A172 (cell line): ENCODE measurements at places on chromosomes 2 and 18.

DNA sequence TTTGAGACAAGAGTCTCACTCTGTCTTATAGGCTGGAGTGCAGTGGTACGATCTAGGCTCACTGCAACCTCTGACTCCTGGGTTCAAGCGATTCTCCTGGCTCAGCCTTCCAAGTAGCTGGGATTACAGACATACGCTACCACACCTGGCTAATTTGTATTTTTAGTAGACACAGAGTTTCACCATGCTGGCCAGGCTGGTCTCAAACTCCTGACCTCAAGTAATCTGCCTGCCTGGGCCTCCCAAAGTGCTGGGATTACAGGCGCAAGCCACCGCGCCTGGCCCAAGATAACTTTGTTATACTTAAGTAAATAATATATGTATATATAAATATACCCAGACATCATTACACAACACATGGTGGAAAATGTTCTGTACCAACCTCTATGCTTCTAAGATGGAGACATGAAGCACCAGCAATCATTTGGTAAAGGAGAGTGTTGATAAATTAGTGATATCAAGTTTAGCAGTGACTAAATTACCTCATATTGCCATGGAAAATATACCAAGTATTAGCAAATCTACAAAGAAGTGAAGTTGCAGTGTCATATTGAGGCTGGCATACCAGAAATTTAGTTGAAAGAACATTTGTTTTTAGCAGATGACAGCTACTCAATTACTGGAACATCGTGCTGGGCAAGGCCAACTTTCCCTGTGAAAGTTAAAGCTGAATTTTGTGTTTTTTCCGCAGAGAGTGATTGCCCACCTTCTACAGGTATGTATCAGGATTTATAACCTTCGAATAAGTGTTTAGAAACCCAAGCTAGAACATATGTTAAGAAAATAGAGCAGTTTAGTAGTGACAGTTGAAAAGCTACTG, 177.7 kb downstream of the MYCN start:
- DNase-seq = no peak

GRCh38 chr18:11937874-11938478, 29.9 kb upstream of the MPPE1 start:
- peak; percentile 53 for DNase-seq

DNA sequence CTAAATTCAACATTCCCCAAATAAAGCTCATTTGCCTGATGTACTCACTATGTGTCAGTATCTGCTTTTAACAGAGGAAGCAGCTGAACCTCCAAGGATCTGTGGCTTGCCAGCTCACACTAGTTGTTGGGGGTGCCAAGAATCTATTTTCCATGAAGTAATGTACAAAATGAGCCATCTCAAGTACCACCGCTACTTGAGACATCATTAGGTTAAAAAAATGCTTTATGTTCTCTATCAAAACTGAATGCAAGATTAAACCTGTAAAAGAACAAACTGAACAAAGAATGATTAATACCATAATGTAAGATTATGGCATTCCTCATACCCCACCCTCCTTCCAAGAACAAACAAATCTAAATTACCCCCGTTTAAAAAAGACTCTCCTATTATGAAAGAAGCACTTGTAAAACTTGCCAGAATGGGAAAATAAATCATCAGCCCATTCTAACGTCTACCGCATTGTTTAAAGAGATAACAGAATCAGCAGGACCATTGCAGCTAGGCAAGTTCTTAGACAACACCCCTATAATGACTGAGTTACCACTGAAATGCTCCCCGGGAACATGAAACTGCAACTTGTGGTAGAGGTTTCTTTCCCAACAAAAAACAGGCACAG, 471.6 kb downstream of the DLGAP1 start:
- peak; percentile 77 for DNase-seq

GRCh38 chr2:30400151-30400954, 46.7 kb upstream of the LCLAT1 start:
- no peak for DNase-seq

- no peak for DNase-seq
Observed at GRCh38 chr2:63435070-63435469, 153.2 kb downstream of the WDPCP start.

DNA sequence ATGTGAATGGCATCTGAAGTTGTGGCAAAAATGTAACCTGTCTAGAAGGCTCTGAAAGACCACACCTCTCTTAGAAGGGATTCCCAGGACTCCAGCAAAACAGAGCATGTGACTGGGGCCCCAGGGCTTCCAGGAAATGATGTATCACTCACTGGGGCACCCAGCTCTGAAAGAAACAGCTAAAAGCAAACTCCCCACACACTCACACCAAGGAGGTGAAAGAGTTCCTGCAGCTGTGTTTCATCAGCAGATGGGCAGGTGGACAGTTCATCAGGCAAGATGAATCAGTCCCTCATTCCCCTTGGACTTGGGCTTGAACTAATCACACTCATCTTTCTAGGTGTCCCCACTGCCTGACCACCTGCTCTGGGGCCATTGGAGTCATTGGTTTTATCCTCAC, 76.2 kb downstream of the CCBE1 start:
- peak; percentile 53 for DNase-seq

GRCh38 chr2:27000228-27000627, 29.8 kb downstream of the MAPRE3 start:
- no peak for DNase-seq

GRCh38 chr2:150351922-150352321, 135.5 kb downstream of the RND3 start:
- DNase-seq = no peak

DNA sequence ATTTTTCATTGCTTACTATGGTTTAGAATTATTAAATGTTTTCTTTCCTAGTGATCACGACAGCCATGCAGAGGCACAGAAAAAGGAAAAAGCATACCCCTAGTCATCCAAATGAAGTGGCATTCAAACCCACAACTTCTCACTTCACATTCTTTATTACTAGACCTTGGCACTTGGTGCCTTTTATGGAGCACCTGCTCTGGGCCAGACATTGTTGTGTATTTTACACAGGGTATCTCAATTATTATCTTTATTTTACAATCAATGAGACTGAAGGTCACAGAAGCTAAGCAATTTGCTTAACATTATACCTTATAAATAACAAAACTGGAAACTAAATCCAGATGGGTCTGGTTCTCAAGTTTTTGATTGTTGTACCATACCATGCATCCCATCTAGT, 235.3 kb downstream of the LRATD1 start:
- no peak for DNase-seq

DNA sequence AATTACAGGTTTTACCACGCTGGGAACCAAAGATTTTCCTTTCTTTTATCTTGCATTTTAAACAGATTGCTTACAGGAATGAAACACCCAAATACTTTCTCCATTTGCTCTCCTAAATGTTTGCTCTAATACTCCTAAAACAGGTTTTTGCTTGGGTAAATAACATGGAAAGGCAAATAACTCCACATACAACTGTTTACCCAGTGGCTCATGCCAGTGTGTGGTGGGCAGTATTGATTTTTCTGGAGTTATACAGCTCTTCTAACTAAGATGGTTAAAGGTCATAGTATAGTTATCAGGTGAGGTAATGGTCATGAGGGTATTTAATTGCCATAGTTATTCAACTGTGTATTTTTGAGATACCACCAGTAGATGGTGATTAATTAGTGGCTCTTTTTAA, 61.2 kb upstream of the RAB27B start:
- DNase-seq = no peak

DNA sequence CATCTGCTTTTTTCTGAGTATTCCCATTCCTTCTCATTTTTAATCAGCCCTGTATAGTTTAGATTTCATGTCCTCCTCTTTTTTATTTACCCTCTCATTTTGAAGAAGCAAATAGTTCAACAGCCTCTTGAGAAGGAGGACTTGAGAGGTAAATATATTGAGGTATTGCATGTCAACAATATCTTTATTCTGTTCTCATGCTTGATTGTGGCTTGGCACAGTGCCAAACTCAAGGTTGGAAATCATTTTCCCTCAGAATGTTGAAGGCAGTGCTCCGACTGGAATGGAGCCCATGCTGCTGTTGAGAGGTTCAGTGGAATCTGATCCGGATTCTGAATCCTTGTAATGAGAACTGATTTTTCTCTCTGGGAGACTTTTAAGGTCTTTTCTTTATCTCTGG, 31.0 kb upstream of the GALNT3 start:
- DNase-seq = peak; percentile 21

DNA sequence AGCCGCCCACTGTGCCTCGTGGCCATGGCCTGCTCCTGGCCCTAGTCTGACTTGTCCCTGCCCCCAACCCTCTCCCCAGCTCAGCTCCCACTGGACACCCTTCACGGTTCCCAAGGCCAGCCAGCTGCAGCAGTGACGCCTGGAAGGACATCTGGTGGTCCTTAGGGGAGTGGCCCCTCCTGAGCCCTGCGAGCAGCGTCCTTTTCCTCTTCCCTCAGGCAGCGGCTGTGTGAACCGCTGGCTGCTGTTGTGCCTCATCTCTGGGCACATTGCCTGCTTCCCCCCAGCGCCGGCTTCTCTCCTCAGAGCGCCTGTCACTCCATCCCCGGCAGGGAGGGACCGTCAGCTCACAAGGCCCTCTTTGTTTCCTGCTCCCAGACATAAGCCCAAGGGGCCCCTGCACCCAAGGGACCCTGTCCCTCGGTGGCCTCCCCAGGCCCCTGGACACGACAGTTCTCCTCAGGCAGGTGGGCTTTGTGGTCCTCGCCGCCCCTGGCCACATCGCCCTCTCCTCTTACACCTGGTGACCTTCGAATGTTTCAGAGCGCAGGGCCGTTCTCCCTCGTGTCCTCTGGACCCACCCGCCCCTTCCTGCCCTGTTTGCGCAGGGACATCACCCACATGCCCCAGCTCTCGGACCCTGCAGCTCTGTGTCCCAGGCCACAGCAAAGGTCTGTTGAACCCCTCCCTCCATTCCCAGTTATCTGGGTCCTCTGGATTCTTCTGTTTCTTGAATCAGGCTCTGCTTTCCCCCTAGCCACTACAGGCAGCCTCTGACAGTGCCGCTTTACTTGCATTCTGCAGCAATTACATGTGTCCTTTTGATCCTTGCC, 35.8 kb downstream of the ANO7 start:
- DNase-seq = peak; percentile 58

- peak; percentile 38 for DNase-seq
Observed at GRCh38 chr2:212539072-212539880, 674 bp upstream of the ERBB4 start.

DNA sequence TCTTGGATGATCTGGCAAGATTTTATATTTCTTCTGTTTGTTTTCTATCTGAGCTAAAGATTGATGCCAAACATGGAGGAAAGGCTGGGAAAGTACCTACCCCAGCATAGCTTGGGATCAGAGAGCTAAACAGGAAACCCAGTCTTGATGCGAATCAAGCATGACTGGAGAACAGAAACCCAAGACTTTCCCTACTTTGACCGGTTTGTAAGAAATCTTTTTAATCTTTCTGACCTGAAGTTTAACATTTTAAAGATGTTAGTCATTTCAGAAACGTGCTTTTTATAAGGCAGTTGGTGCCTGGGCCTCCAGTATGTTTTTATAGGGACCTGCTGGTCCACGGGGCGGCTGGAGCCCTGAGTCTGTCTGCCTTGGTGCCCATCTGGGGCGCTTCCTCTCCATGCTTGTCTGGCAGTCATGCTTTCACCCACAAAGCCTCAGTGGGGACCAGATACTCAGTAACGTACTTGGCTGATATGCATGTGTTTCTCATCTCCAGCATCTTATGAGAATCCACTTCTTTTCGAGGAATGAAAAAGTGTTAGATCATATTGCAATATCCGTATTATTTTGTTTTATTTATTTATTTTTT, 266.5 kb downstream of the PTGR3 start:
- peak; percentile 18 for DNase-seq

GRCh38 chr2:68594041-68594440, 49.3 kb upstream of the PROKR1 start:
- no peak for DNase-seq

GRCh38 chr2:88254437-88255091, 84.4 kb downstream of the THNSL2 start:
- DNase-seq = peak; percentile 37

DNA sequence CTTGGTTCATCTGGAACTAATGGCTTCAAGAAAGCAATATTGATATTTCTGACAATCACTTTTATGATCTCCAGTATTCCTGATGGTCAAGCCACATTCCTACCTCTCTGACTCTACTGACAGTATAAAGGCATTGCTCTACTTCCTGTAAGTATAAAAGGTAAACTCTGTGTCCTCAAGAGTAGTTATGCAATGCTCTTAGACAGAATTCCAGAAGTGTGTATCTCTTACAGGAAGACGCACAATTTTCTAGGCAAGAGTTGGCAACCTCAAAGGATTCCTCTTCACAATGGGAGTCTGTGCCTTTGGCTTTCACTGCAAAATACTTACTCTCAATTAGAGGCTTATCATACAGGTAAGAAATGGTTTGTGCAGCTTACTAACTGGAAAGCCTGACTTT, 100.1 kb downstream of the THADA start:
- no peak for DNase-seq

- DNase-seq = no peak
Observed at GRCh38 chr2:97724946-97725688, 11.7 kb downstream of the ZAP70 start.
